ENCODE measurements at places on chromosomes 6 and 20.

- no peak for DNase-seq
These were observed 19.2 kb upstream of the ZSCAN16 start for GRCh38 chr6:28105245-28105639.

- no peak for DNase-seq
These were observed 314.8 kb downstream of the CDC5L start for GRCh38 chr6:44702292-44702691.

GRCh38 chr6:157595768-157596167, 214.8 kb downstream of the ZDHHC14 start:
- no peak for DNase-seq

DNA sequence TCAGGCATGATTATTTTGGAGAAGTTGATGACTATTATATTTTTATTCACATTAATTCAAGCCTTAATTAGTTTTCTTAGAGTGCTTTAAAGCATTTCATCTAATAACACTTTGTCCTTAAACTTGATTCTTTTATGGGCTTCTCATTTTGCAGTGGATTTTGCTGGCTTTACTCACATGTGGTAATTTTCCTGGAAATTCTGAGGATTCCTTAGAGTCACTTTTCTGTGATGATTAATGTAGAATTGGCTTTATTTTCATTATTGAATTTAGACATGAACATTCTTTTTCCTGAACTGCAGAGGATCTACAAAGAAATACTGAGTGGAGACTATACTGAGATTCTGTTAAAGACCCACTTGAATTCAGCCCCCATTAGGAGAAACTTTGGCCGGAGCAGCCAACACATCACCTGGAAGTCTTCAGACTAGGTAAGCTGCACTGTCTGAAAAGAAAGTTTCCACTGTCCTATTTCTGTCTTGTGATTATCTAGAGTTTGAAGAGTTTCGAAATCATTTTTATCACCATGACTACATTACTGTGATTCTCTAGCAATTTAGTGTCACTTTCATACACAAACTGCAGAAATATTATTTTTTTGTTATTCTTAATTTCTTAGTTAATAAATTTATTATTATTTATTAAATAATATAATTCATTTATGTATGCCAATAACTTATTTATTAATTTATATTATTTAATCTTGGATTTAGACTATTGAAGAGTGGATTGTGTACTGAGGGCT, 1.9 kb downstream of the RFPL4B start:
- no peak for DNase-seq

- DNase-seq: no peak
These were observed 74.7 kb downstream of the SLC23A2 start for GRCh38 chr20:4926531-4927156.

DNA sequence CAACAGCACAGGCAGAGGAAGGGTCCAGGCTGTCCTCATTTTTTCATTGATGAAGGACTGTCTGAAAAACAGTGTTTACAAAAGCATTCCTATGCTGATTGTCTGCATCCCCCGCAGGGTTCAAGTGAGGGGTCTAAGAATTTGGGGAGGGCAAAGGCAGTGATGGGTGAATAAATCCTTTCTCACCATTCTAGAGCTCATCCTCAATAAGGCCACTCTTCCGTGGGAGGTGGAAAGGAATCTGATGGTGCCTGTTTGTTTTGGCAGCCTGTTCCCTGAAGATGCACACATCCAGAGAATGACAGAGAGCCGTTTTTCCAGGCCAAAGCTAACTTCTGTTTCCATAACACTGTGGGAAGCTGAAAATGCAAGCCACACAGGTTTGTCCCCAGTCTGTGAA, 164.5 kb downstream of the MOXD1 start:
- no peak for DNase-seq

GRCh38 chr20:42027746-42028268, 409.6 kb upstream of the CHD6 start:
- no peak for DNase-seq

DNA sequence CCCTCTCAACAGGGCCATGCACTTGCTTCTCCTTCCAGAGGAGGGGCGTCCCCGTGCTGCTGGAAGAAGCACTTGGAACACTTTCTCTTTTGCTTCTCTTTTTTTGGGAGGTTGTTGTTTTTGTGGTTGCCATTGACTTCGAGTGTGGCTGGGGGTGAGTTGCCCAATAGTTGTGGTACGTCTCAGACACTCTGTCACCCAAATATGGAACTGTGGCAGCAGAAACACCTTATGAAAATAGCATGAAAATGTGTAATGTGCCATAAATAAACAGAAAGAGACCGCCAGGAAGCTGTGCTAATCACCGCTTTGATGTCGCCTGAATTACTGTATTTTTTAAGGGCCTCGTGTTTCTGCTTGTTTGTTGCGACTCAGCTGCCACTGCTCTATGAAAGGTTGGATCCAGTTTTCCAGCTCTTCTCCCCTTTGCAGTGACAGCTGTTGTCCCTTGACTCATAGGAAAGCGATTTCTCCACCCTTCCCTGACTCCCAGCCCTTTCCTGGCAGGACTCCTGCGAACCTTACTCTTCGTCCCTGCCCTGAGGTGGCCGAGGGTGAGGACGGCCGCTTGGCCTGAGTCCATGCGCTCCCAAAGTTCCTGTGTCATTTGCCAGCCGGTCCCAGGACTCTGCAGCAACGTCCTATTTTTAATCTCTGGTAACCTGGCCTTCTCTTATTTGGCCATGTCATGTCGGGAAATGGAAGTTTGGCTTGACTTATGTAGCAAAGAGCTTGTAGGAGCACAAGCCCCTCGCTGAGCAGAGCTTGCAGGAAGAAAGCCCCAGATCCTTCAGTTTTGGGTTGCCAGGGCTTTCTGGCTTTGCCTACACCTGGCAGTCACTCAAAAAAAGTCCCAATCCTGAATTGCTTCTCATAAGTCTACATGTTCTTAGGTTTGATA, 694.6 kb downstream of the QKI start:
- DNase-seq: peak; percentile 87

DNA sequence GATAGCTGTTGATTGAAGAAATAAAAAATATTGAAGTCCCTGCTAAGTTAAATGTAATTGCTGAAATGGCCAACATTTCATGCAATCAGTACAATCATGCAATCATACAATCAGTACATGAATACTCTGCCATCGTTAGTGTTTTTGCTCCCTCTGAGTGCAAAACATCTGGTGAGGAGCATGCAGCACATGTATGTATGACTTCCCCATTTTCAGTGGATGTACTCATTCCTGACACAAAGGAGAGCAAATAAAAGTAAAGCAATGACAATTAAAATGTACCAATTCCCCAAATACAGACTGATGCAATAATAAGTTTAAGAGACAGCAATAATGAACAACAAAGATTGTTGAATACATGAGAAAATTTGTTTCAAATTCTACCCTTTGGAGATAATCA, 140.7 kb downstream of the PLCB1 start:
- peak; percentile 53 for DNase-seq

GRCh38 chr6:106827081-106827480, 147.4 kb downstream of the CD24 start:
- DNase-seq: no peak

- no peak for DNase-seq
These were observed 37.7 kb downstream of the PMEPA1 start for GRCh38 chr20:57672164-57672563.

- DNase-seq: peak; percentile 40
These were observed 74.9 kb upstream of the CLDN20 start for GRCh38 chr6:155188707-155189496.

DNA sequence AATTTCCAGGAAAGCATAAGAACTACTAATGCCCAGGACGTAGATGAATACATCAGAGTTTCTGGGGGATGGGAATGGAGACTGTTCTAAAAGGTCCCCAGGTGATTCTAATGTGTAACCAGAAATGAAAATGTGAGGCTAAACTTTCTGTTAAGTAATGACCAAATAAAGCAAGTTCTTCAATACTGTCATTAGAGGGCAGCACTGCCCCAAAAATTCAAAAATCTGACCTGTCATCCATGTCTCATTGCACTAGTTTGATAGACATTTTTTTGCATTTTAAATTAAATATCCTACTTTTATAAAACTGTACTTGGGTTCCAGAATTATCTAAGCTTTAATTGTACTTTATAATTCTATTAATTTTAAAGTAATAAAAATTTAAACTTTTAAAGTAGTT, 94.9 kb downstream of the RFX6 start:
- DNase-seq: peak; percentile 39

- DNase-seq: no peak
These were observed 4.2 kb downstream of the MICAL1 start for GRCh38 chr6:109451376-109451775.

DNA sequence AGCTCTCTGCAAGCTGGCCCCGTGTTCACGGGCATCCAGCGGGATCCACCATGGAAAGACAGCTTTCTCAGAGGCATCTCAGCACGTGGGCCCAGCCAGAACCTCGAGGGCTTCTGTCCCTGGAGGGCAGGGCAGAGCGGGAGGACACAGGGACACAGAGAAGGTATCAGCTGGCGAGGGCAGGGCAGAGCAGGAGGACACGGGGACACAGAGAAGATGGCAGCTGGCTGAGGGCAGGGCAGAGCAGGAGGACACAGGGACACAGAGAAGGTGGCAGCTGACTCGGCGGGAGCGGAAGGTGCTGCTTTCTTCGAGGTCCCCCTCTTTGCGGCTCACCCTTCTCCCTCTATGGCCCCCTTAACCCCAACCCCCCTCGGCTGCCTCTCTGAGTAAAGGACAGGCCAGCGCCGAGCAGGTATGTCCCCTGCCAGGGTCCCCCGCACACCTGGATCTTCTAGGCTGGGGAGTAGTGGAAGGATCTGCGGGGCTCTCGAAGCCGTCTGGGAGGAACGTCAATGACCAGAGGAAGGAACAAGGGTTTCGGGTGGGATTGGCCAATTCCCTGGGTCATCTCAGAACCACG, 28.9 kb upstream of the BHLHE23 start:
- DNase-seq: no peak

DNA sequence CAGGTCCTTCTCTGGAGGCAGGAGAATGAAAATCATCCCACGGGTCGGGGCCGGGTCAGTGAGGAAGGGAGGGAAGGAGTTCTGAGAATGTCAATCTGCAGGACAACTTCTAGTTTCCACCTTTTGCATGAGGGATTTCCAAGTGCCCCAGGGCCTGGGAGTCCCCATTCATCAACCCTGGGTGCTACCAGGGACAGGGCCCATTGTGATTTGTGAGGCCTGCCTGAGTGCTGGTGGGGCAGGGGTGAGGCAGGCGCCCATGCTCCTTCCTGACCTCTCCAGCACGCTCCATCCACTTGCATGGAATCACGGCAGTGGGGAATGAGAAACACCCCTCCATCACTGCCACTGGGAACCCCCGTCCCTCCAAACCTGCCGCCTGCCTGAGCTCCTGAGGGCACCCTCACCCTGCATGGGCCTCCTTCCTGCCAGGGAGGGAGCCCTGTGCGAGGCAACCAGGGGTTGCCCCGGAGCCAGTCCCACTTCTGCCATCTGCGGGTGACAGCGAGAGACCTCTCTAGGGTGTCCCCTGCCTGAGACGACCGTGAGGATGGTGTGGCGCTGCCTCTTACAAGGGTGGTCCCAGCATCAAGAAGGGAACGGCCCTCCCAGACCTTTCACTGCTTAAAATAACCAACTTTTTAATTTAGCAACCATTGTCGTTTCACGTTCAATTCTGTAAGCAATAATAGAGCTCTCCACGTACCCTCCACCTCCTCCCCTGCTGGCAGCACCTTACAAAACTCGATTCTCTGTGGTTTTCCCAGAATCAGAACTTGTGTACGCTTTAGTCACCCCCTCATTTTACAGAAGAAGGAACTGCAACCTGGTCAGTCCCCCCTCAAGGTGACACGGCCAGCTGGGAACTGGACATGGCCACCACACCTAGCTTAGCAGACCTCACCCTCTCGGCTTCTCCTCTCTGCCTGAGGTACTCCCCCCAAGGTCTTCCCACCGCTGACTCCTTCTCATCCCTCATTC, 28.6 kb downstream of the PMEPA1 start:
- no peak for DNase-seq

GRCh38 chr6:47377971-47378370, 68.3 kb upstream of the TNFRSF21 start:
- peak; percentile 74 for DNase-seq

- DNase-seq: no peak
These were observed 295.2 kb downstream of the FOXC1 start for GRCh38 chr6:1904898-1905297.

DNA sequence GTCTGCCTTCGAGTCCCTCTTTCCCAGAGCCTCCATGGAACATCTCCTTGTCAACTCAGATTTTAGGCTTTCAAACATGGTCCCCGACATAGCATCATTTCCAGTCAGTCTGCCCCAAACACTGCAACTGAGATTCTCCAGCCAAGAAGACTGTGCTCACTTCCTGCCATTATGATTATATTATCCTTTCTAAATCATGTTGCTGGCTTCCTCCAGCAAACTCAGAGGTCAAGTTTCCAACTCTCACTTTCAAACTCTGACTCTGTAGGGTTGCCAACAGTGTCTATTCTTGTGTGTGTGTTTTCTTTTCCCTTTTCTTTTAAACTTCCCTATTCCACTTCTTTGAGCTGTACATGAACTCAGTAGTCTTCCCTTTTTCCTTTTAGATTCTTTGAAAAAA, 61.2 kb upstream of the TRAF3IP2 start:
- DNase-seq: peak; percentile 49
